ENCODE measurements at places on chromosomes 11 and 22.

GRCh38 chr22:44988671-44989070 lies 21.1 kb downstream of the PHF21B start:
- DNase-seq = no peak

DNA sequence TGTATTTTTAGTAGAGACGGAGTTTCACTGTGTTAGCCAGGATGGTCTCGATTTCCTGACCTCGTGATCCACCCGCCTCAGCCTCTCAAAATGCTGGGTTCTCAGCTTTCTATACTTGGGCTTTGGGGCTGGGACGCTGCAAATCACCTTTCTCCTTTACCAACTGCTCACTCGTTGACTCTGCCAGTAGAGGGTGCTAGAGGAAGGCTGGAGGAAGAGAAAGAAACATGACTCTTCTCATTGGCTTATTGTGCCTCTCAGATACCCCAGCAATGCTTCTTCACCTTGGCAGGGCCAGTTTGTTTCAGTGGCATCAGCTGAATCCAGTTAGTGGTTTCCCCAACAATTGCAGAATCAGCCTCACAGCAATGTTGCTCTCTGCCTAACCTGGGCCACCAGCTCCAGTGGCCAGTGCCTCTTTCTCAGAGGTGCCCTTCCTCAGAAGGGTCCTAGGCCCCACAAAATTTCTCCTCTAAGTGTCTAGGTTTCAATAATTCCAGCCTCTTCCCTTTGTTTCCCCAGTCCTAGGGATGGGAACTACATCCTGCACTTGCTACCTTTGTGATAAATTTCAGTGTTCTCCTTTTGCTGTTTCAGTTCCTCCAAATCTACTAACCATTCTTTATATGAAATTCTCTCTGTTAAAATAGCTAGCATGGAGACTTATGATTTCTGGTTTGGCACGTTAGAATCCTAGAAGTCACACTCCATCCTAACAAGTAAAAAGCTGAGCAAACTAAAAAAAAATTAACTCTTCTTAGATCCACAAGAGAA lies 71.5 kb upstream of the VSTM5 start:
- peak; percentile 83 for DNase-seq

DNA sequence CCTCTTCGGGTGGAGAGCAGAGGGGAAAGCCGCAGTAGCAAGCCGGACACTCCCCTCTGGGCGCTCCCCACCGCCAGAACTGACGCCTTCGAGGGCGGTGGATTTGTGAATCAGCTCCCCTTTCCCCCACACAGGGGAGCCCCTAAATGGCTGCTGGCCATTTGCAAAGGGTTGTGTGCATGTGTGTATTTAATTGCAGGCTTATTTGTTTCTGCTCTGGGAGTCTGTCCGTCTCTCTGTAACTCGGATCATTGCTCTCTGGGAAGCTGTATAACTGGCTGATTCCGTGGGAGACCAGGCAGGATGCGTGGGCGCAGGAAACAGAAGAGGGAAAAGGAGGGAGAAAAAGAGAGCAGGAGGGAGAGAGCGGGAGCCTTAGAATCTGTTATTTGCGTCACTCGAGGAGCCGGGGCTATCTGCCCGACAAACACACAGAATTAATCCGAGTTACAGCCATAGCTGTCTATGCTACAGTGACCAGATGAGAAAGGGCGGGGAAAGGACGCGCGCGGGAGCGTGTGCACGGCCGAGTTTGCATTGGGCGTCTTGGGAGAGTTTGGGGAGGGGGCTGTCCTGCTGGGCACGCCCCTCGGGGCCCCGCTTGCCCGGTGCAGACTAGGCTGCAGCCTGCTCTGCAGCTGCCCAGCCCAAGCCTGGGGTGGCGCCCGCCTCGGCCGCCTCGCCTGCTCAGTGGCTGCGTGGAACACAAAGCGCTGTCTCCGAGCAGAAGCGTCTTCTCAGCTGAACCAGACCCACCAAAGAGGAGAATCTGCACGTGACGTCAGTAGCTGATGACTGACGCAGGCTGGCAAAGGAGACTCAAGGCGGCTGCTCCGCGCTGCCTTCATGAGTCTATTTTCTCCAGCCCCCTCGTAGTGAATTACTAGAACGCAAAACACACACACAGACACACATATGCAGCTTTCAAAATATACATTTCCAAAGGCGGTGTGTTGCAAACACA lies 105.3 kb upstream of the HSD17B12 start:
- DNase-seq = peak; percentile 90

GRCh38 chr11:70525006-70525405 lies 126.7 kb downstream of the CTTN start:
- DNase-seq = no peak

- DNase-seq = no peak
Observed at GRCh38 chr11:76291576-76292526, 85.5 kb upstream of the WNT11 start.

DNA sequence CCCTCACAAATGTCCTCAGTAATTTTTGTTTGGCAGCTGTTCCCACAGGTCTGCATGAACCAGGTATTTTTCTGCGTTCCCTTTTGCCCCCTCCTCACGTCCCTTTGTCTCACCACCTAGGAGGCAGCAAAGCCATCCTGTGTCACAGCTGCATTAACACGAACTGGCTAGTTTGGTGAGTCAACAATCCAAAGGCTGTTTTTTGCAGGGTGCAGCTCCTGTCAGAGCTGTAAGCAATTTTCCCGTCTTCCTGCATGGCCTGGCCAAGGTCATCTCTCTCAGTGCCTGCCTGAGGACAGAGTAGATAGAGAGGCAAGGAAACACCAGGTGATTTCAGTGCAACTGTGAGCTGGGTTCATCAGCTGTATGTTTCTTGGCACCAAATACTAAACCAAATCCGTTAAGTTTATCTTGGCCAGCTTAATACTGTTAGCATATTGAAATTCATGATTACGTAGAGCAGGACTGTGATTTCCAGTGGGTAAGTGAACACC lies 20.6 kb upstream of the VSIG10L2 start:
- no peak for DNase-seq

DNA sequence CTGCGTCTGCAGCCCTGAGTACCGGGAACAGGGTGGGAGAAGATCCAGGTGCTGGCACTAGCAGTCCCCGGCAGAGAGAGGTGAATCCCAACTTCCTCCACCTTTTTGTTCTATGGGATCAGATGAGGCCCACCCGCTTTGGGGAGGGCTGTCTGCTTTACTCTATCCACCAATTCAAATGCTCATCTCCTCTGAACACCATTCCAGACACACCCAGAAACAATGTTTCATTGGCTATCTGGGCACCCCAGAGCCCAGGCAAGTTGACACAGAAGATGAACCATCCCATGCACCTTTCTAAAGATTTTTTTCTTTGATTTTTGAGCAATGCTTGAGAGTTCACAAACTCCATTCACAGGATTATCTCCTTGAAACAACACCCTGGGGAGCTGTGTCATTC lies 78.0 kb downstream of the PARVB start:
- DNase-seq = no peak

DNA sequence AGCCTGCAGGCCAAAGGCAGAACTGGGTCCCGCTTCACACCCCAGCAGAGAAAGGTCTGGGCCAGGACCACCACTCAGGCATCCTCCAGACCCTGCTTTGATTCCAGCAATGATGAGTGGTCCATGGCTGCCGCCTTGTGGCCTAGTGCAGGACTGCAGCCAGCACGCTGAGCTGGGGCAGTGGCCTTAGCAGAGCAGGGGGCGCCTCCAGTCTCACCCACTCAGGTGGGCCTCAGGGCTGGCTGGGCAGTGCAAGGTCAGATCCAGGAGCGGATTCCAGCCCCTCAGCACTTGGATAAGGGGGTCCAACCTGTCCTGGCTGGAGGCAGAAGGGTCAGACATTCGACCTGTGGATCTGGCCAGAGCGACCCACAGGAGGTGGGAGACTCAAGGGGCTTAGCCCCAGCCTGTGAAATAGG lies 9.6 kb upstream of the PDE2A start:
- peak; percentile 68 for DNase-seq

DNA sequence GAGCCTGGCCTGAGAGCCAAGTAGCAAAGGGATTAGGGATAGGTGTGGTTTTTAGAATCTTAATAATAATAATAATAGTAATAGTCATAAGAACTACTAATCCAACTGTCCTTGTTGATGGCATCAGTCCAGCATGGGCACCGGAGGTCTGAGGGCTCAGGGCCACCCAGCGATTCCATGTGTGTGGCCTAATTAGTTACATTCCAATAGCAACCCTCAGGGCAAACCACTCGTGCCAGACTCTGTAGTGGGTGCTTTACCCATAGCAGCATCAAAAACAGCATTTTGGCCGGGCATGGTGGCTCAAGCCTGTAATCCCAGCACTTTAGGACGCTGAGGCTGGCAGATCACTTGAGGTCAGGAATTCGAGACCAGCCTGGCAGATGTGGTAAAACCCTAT lies 19.0 kb upstream of the MYH9 start:
- no peak for DNase-seq

DNA sequence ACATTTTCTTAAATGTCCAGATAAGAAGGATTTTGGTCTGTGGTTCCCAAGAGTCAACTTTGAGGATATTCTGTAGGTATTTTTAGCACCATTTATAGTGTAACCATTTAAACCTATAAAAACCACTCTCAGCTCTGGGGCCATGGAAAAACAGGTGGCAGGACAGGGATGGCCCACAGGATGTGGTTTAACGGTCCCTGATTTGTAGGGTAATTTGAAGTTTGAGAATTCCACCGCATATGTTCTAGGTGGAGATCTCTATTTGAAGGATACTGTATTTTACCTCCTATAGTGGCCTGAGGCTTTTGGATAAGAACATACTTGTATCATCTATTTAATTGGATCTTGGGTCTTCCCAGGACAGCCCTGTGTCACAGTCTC lies 62.4 kb upstream of the IGLL5 start:
- no peak for DNase-seq

DNA sequence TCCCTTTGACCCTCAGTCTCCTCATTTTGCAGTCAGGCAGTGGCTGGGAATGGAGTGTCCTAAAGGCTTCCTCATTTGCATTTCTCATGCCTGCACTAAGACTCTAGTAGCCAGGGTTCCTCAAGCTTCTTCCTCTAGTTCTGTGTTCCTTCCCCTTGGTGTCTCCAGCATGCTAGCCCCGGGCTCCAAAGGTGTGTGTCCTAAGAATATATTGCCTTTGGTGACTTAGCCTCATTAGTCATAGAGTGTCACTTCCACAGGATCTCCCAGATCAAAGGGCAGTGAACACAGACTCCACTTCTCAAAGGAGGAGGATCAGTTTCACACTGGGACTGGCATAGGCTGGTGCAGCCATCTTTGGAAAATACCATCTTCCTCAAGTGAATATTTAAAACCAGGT lies 21.4 kb upstream of the ACER3 start:
- DNase-seq = no peak

DNA sequence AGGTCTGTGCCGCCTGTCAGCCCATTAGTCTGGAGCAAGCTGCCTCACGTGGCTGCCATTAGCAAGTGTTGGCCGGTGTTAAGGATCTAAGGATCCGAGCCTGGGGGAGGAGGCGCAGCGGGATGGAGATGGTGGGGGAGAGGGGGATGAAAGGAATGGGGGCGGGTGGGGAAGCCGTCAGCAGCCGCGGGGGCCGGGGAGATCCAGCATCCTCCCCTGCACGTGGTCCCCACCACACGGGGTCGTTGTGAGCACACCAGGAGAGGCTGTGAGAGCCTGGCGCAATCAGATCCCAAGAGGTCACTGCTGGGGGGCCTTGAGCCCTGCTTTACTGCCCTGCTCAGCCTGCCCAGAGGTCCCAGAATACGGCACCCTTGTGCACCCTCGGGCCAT lies 7.3 kb downstream of the CABP7 start:
- peak; percentile 56 for DNase-seq

DNA sequence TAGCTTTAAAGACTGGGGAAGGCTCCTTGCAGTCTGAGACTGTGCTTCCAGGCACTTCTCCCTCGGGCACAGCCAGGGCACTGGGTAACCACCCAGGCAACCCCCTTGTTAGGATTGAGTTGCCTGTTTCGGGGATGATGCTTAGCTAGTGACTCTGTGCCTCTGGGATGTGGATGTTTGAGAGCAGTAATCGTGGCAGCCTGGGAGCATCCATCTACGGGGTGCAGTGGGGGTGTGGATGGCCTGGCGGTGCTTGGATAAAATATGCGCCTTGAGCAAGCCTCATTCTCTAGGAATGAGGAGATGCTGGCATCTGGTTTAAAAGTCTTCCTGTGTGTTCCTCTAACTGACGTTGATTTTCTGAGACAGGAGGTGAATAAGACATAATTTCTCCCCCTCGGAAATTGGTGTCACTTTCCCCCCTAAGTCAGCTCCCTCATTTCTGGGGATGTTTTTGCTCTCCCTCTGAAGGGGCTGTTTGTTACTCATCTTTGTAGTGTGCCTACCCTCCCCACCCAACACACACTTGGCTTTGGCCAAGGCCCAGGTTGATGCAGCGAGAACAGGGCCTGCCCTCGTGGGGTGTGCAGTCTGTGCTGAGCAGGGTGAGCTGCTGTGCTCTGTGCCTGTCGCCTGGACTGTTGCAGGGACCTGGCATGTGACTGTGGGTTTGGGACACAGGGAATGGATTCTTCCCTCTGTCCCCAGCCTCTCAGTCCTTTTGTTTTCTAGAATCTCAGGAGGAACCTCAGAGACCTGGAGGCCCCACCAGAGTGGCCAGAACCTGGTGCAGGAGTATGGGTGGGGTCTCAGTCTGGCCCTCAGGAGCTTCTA lies 2.0 kb downstream of the GNAZ start:
- no peak for DNase-seq

GRCh38 chr11:14635546-14635945 lies 8.1 kb upstream of the PDE3B start:
- DNase-seq = no peak

DNA sequence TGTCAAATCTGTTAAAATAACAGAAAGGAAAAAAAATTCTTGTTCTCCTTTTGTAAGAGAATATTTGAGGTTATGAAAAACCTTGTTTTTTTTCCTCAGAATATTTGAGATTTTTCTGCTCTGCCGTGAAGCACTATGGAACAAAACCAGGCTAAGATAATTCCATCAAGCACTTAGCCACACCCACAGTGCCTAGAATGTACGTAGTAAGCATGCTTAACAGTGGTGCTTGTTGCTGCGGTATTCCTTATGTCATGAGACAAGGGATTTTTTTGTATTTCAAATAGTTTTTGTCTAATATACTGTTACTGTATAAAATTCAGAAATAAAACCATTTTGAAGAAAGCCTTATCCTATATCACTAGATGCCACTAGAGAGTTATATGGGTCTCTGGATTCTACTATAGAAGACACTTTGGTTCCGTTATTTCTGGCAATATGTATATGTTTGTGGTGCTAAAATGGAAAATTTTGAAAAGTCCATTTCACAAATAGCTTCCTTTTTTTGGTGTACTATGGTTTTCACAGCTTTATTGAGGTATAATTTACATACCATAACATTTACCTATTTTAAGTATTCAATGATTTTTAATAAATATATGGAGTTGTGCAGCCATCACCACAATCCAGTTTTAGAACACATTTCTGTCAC lies 23.7 kb downstream of the PDHX start:
- DNase-seq = no peak

GRCh38 chr11:36037031-36037430 lies 93.2 kb downstream of the LDLRAD3 start:
- no peak for DNase-seq

DNA sequence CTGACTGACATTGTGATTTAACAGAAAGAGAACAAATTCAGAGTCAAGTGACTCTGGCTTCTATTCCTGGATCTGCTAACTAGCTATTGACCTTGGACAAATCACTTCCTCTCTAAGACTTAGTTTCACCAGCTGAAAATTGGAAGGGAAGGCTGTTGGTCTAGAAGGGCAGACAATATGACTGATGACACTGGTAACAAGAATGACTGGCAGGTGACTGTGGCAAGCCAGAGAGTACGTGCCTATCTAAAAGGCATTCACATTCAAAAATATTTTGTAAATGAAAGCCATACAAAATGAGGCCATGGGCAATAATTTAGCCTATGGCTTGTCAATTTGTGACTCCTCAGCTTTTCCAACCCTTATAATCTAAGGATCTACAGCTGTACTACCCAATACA lies 23.5 kb downstream of the SERGEF start:
- DNase-seq = no peak
